Activated CD4-positive, alpha-beta memory T cell treated with anti-CD3 and anti-CD28 coated beads, Interleukin-2, amount 10 ng/mL, durations not matched to agents 7 days and 5 days (primary cell): ENCODE measurements at places on chromosomes 6 and 20. TPM values are rescaled to one million over a fixed set of nuclear protein-coding genes. Genes with fewer than 3 reads are reported as not detected.

The RTEL1 gene
- 30.0 TPM for total RNA-seq

The TCF15 gene
- total RNA-seq = not detected

The CNKSR3 gene
- not detected for total RNA-seq

The PLCG1 gene
- total RNA-seq = 286 TPM

DNA sequence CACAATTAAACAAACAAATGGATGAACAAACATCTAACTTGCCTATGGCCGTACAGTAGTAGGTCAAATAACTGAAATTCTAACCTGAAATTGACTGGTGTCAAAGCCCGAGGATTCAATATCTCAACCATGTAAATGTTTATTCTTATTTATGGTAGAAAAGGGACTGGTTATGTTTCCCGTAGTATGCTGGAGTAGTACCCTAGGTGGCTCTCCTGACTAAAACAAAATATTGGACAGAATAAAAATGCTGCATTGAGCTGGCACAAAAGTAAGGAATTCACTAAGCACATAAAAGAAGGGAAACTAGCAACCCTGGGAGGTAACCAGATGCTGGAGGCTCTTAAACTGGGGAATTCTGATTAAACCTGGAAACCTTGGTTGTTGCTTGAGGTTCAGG is 117.1 kb upstream of the PREP start:
- DNase-seq = no peak

GRCh38 chr6:170344631-170345576 is 38.3 kb downstream of the FAM120B start:
- no peak for DNase-seq

GRCh38 chr6:24117021-24117420 is 9.0 kb upstream of the NRSN1 start:
- DNase-seq = no peak

DNA sequence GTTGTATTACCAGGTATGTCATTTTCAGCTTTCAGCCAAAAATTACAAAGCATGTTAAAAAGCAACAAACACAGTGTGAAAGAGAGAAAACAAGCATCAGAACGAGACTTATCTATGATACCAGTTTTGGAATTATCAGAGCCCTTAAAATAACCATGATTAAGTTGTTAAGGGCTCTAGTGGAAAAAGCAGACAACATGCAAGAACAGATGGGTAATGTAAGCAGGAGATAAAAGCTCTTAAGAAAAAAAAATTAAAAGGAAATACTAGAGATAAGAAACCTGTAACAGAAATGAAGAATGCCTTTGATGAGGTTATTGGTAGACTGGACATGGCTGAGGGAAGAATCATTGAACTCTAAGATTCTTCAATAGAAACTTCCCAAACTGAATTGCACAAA is 127.5 kb upstream of the SCGN start:
- DNase-seq = no peak

DNA sequence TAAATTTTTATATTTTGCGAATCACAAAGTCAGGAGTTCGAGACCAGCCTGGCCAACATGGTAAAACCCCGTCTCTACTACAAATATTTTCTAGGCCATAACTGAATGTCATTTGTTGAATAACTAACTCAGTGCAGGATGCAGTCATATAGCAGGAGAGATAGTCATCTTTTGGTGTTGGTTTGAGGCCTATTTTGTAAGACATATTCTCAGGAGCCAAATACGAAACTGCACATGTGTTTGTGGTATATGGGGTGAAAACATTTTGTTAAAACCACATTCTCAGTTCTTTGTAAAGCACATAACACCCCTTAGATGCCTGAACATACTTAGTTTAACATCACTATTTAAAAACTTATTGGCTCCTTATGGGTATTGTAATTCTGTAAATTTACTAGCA is 4.7 kb upstream of the ENPP5 start:
- DNase-seq = no peak

GRCh38 chr20:4666001-4666479 is 55.7 kb upstream of the PRND start:
- peak; percentile 81 for DNase-seq

DNA sequence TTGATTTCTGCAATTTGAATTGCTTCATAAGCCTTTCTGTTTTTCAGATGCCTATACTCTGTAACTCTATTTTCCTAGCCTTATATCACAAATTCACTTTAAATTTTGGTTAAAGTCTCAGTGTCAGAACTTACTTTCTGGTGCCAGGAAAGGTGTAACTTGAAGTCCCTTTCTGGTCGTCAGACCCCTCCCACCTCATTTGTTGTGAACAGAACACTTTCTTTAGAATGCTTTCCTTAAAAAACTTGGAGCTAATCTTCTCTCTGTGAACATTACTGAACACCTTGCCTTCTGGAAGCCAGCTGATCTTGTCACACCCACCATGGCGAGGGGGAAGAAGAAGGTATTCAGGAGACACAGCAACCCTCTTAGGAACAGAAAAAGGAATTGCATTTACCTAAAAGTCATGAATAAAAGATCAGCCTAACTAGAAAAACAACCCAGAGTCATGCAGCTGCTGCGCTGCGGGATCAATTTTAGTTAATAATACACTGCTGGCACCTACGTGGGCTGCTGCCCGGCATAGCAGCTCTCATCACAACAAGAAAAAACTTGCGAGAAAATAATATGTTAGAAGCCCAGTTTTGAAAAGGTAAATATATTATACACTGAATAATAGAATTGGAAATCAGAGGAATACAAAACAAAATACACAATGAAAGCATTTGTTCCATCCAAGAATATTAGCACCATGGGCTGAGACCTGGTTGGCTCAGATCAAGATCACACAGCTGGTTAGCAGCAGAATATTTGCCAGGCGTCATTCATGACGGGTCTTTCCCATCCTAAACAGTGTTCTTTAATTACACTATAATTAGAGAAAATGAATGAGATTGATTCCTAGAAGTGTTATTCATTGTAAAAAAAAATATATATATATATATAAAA is 5.8 kb upstream of the FAM217A start:
- DNase-seq = no peak

GRCh38 chr6:167073679-167074274 is 49.1 kb upstream of the CCR6 start:
- DNase-seq = no peak

- no peak for DNase-seq
These were observed 378.9 kb downstream of the PREX1 start for GRCh38 chr20:48448666-48449600.

- DNase-seq = peak; percentile 97
These were observed 871 bp upstream of the ZFAND3 start for GRCh38 chr6:37818536-37819176.

- DNase-seq = no peak
These were observed 3.9 kb upstream of the CLDN20 start for GRCh38 chr6:155259897-155260296.

GRCh38 chr6:163489584-163489983 is 75.1 kb downstream of the QKI start:
- DNase-seq = no peak

GRCh38 chr6:44920952-44921491 is 407.1 kb upstream of the RUNX2 start:
- DNase-seq = no peak
